ENCODE measurements at places on chromosomes 1 and 21. TPM values are rescaled to one million over a fixed set of nuclear protein-coding genes. Genes with fewer than 3 reads are reported as not detected.

Gene KLHL12
- total RNA-seq: 32.3 TPM

Gene FAM131C
- total RNA-seq: not detected

Gene GPN2
- total RNA-seq: 62.0 TPM

Gene ASCL5
- total RNA-seq: not detected

Gene GPA33
- total RNA-seq: 0.45 TPM

Gene CD34
- total RNA-seq: 0.20 TPM

Gene TFF1
- not detected for total RNA-seq

Gene FAM72D
- 3.6 TPM for total RNA-seq

Gene WLS
- total RNA-seq: 0.33 TPM

Gene PEAR1
- total RNA-seq: not detected

Gene KCNE2
- total RNA-seq: not detected

Gene RAP1GAP
- 1.4 TPM for total RNA-seq

Gene ZNF683
- 0.30 TPM for total RNA-seq

Gene NCAM2
- not detected for total RNA-seq

Gene S100A9
- total RNA-seq: not detected

Gene NIBAN1
- total RNA-seq: 14.2 TPM

Gene PGBD5
- 0.10 TPM for total RNA-seq

Gene CNIH3
- total RNA-seq: 1.1 TPM

Gene SPRR3
- total RNA-seq: not detected

Gene INSRR
- not detected for total RNA-seq

Gene IL20
- total RNA-seq: not detected

Gene SYF2
- 46.7 TPM for total RNA-seq

Gene PRR9
- total RNA-seq: not detected

Gene RGL1
- total RNA-seq: 0.58 TPM

Gene PIK3R3
- 1.3 TPM for total RNA-seq

Gene RGS13
- total RNA-seq: not detected

Gene NEGR1
- total RNA-seq: not detected

Gene RNU1-1
- total RNA-seq: 1,321 TPM

Gene LDLRAD2
- total RNA-seq: not detected

Gene FAAH
- 8.4 TPM for total RNA-seq

Gene CYP4Z1
- not detected for total RNA-seq

Gene ALG6
- total RNA-seq: 13.8 TPM

Gene PGLYRP4
- not detected for total RNA-seq

Gene OR2T34
- not detected for total RNA-seq

Gene DCST1
- not detected for total RNA-seq

Gene KCNJ9
- not detected for total RNA-seq

Gene UBL4B
- total RNA-seq: not detected

Gene RHD
- not detected for total RNA-seq

Gene FNDC5
- not detected for total RNA-seq
